ENCODE measurements at places on chromosomes 11 and 22.
A peak's percentile ranks its signal among the peaks of the same experiment; 100 is the strongest.

DNA sequence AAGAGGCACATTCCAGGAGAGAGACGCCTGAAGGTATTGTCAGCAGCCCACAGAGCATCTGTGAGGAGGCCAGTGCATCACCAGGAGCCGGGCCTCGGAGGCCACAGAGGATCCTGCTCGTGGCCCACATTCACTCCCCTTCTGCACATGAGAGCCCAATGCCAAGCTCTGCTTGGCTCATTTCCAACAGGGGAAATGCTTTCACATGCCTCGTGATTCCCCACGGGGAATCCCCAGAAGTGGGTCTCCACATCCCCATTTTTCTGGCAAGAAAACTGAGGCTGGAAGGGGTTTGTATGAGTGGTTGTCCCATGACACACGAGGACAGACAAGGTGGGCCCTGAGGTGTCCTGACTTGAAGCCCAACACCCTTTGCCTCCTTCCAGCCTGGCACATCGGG, 34.4 kb downstream of the TP53I11 start:
- no peak for DNase-seq

DNA sequence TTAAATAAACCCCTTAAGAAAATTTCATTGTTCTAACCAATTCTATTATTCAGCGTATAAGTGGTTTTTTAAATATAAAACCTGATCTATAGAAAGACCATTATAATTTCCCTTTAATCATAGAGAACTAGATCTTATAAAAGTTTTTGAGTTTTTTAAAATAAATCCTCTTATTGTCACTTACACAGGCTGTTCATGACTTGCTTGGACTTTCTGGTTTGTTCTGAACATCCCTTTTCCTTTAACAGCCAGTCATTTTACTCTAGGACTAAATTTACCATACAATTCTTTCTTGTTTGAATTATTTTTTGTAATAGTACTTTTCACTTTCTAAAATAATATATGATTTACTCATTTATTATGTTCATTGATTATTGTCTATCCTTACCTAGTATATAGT, 4.7 kb downstream of the NXPE2 start:
- no peak for DNase-seq

DNA sequence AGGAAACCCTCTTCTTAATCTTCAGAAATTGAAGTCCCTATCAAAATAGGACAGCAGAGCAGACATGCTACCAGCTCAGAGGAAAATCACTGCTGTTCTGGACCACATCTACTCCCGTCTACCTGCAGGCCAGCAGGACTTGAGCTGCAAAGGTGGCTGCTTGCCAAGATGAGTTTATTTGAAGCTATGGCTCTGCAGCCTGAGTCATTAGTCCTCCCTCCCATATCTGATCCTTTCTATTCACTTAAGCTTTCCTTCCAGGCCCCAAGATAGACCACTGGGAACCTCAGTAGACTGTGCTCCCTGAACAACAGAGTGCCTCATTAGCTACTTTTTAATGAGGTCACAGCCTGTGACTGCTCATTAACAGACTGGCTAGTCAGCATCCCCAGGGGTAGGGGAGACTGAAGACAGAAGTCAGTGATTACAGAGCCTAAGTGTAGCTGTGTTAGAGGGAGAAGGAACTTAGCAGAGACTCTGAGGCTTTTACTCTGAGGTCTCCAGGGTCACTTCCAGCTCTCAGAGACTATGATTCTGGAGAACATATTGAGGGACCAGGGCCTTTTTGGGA, 6.8 kb upstream of the OR10A2 start:
- DNase-seq = peak; percentile 72

DNA sequence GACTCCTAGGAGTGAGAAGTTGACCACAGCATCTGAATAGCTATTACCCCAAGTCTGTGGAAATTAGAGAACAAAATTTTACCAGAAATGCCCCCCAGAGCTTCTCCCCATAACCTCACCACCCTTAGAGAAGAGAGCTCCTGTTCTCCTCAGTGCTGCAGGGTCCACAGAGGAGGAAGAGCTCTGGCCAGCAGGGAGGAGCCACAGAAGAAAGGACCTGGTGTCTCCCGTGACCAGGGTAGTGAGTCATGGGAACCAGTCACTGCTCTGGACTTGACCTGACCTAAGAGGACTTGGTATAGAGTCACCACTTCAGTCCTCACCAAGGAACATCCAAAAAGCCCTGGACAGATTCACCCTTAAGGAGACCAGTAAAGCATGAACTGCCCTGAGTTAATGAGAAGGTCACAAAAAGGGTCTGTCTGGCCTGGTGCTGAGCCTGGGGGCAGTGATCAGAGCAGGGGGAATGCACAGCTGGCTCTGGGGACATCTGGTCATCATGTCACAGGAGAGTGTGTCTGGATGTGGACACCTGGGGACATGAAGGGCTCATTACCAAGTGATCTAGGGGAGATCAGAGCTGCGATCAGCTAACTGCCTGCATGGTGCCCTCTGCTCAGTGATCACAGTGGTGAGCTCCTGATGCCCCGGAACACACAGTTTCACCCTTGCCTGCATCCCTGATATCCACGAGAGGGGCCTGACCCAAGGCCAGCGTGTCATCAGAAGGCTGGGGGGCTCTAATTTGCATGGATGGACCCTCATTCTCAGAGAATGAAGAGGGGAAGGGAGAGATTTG, 103.3 kb upstream of the TOP3B start:
- peak; percentile 61 for DNase-seq

DNA sequence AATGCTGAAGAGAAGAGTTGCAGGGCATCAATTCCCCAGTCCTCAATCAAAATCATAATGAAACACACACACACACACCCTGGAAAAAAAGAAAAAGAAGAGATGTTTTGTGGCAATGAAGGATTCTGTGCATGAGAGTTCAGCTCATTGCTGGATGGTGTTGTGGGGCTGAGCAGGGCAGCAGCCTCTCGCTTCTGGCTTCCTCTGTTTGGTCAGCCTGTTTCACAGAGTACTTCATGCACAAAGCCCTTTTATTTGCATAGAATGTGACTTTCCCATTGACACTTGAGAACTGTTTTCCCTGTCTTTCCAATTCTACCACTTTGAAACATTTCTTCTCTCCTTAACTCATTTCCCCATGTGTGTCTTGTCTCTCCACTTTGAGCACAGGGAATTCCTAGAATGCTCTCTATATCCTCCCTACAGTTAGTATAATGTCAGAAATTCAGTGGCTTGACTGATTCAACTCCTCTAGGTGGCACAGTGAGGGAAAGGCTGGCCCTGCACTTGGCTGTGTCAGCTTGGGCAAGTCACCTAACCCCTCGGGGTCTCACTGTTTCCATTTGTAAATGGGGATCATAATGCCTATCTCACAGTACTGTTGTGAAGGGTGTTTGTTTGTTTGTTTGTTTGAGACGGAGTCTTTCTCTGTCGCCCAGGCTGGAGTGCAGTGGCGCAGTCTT, 25.4 kb upstream of the BSX start:
- DNase-seq = no peak

DNA sequence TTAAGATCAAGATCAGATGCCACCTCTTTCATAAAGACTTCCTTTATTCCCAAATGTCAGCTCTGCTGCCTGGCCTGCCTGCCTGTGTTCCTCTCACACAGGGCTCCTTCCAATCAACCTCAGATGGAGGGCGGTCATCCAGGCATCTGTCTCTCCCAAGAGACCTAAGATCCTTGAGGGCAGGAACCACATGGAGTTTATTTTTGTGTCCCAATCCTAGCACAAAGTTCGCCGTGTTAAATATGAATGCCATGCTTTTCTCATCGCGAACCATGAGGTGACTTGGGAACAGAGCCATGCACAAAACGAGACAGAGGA, 72.7 kb upstream of the ARFGAP3 start:
- DNase-seq = no peak

Data from renal cortical epithelial cell (primary cell).